Activated T-cell treated with anti-CD3 and anti-CD28 coated beads for 24 hours (primary cell): ENCODE measurements at places on chromosomes 7 and 10.

DNA sequence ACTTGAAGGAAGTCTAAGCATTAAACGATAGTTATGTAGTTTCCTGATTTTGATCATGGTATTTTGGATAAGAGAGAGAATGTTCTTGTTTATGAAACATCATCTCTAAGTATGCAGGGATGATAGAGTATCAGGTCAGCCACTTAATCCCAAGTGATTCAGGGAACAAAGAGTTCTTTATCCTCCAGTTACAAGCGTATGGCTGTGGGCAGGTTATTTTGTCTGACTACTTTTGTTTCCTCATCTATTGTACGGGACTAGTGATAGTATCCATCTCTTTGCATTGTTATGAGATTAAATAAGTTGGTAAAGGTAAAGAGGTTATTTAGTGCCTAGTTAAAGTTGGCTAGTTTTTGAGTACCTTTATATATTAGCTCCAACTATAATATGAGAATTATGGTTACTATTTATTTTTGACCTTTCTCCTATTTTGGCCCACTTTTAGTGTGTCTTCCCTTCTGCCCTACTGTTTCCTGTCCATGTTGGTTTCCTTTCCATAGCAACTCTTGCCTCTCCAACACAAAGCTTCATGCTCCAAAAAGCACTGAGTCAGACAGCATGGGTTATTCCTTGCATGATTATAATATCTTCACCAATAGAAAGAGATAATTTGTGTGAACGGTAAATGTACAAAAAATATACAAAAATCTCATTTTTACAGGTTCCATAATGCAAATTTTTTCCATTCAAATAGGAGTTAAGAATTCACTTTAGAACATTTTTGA, 65.4 kb downstream of the SP8 start:
- no peak for DNase-seq

DNA sequence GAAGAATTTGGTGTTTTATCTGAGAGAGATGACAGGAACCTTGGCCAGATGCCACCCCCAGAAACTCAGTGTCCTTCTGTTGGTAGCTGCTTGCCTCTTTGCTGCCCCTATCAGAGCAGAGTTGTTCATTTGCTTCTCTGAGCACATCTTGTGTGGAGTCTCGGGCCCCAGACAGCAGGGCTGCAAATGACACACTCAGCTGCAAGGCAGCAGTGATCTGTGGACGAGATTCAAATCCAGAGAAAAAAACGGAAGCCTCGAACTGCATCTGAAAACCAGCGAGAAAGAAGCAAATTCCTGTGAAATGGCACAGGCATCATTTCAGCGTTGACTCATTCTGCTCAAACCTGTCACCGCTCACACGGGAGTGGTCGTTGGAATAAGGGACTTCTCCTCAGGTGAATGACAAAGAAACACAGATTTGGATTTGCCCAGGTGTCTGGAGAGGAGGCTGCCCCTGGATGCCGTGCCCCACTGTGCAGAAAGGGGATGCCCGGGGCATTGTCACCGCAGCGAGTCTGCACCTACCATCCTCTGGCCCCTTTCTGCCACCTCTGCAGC, 144.7 kb downstream of the PFKFB3 start:
- peak; percentile 47 for DNase-seq

- DNase-seq, result no peak
Measured at GRCh38 chr7:97307521-97308108, 190.1 kb downstream of the SDHAF3 start.

- DNase-seq, result no peak
Measured at GRCh38 chr7:3260401-3260715, 40.7 kb upstream of the SDK1 start.

GRCh38 chr10:120600871-120601649, 144.0 kb downstream of the PLPP4 start:
- DNase-seq, result no peak

DNA sequence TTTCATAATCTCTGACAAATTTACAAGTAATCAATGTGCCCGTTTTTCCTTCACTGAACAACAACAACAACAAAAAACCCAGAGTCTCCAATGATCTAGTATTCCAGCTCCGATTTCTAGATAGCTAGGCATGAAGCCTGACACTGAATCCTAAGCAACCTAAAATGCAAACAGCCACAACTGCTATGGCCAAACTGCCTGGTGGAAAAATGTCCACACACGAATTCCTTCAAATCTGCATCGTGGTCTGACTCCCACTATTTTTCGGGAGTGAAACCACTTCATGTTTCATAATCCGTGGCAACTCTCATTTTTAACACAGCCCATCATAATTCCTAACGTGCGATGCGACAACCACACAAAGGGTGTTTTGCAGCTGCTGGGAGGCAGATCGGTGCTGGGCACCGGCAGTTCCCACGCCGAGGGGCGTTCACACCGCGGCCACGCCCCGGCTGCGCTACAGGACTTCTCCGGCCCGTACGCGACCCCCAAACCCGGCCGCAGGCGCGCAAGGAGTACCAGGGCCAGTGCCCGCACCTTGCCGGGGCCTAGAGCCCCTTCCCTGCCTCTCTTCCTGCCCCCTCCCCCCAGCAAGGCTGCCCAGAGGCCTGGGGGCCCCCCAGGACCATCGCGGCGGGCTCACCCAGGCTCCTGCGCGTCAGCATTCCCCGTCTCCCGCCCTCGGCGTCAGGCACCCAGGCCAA, 814 bp downstream of the RUFY2 start:
- peak; percentile 26 for DNase-seq

DNA sequence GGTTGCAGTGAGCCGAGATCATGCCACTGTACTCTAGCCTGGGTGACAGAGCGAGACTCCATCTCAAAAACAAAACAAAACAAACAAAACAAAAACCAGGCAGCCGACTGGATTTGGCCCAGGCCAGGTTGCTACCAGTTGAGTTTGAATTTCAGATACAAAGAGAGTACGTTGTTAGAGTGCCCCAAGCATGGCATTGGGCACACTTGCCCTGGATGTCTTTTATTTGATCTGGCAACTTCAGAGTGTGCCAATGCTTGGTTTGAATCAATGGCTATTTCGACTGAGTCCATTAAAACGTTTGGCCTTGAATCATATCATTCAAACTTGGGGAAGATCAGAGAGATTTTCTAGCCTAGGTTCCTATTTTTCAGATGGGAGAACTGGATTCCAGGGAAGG, 213.4 kb upstream of the SHH start:
- DNase-seq, result no peak

GRCh38 chr10:978826-979421, 9.3 kb upstream of the GTPBP4 start:
- DNase-seq, result no peak

GRCh38 chr10:20481054-20481453, 416.1 kb downstream of the NEBL start:
- no peak for DNase-seq

DNA sequence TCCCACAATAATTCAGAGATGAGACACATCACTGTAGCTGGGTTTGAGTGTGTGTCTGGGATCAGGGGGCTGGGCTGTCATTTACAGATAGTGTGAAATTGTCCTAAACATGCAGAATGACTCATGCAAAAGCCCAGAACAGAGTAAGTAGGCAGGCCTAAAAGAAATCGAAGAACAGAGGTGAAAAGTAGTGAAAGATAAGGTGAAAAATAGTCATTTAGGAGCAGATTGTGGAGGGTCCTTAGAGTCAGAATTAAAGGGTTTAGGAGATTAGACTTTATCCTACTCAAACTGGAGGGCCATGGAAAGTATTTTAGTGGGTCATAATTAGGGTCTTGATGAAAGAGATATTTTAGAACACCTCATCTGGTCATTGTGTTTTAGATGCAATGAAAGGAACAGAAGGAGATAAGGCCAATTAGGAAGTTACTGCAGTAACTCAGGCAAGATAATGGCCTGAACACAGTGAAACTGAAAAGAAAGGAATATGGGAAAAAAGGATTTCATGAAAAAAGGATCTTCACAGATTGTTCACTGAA, 58.3 kb upstream of the NEBL start:
- DNase-seq, result no peak

DNA sequence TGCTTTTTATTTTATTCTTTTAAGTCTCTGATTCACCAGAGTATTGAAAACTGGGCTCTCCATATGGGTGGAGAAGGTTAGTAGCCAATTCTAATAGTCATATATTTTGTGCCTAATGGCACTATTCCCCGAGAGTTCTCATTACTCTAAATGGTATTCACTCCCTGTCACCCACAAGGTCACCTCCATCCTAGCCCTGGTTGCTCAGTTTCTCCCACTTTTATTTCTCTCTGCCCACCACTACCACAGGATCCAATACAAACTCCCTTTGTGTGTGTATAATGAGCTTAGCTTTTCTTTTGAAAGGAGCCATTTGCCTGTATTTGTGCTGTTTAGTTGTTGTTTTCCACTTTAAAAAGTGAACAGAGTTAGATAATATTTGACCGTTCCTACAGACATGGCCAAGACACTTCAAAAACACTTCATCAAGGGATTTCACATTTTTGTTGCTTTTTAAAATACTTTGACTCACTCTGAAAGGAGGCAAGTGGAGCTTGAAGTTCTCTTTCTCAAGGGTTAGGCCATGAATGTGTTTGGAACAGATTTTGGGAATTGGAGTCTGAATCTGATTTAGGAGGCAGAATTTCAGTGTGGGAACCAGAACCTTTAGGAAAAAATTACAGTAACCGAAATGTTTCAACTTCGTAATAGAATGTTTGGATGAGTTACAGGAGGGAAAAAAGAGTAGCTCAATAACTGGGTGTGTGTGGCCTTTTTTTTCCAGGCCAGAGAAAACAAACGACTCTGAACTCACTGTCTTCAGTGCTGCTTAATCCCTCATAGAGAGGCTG, 321.3 kb downstream of the BICC1 start:
- DNase-seq, result no peak

GRCh38 chr10:86709396-86710185, 41.3 kb downstream of the LDB3 start:
- no peak for DNase-seq

DNA sequence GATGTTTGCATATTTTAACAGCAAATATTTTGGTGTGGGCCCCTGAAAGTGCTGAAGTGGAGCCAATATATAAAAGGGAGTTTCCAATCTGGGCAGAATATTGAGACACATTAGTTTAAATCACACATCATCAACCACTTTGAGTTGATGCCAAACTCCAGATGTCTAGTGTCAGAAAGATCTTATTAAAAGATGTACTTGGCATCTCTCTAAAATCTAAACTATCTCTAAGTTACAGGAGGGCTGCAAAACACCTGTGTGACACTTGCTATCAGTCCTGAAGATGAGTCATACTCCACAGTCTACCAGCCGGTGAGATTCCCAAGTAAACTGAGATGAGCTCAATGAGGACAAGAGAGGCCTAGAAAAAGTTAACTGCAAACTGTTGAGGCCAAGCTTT, 11.4 kb downstream of the JAZF1 start:
- DNase-seq, result no peak

GRCh38 chr10:63155388-63156020, 22.4 kb downstream of the NRBF2 start:
- no peak for DNase-seq

- DNase-seq, result no peak
Measured at GRCh38 chr7:37336259-37336658, 112.4 kb downstream of the ELMO1 start.

DNA sequence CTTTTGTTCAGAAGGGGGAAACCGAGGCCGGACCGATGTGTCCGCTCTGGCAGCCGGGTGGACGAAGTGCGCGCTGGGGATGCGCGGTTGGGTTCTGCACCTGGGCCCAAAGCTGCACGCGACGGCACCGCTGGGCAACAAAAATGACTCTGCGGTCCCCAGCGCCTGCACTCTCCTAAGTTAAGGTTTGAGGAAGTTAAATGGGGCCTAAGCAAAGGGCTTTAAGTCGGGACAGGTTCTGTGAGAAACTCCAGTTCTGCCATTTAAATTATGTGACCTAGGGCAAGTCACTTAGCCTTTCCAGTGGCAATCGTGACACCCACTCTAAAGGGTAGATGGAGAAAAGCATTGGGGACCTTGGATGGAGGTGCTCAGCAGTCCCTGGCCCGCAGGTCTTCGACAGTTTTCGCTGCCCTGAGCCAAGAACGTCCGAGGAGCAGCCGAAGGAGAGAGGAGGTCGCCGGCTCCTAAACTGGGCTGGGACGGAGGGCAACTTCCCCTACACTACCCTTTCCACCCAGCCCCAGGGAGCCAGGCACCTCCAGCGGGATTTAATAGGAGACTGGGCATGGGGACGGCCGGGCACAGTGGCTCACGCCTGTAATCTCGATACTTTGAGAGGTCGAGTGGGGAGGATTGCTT, 534 bp upstream of the ACBD5 start:
- DNase-seq, result no peak

DNA sequence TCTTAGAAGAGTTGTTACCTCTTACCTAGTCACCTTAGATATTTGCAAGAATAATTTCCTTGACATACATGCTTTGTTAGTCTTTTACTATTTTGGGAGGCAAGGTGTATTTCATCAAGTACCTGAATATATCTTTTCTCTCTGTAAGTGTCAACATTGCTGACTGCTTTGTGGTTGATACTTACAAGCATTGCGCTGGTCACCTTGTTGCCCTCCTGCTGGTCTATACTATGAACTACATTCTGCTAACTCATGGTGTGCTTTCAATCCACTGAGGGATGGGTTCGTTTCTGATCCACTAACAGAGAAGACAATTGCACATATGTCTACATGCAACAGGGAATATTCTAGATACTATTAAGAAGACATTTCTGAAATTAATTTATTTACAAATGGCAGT, 837.8 kb upstream of the COBL start:
- no peak for DNase-seq

DNA sequence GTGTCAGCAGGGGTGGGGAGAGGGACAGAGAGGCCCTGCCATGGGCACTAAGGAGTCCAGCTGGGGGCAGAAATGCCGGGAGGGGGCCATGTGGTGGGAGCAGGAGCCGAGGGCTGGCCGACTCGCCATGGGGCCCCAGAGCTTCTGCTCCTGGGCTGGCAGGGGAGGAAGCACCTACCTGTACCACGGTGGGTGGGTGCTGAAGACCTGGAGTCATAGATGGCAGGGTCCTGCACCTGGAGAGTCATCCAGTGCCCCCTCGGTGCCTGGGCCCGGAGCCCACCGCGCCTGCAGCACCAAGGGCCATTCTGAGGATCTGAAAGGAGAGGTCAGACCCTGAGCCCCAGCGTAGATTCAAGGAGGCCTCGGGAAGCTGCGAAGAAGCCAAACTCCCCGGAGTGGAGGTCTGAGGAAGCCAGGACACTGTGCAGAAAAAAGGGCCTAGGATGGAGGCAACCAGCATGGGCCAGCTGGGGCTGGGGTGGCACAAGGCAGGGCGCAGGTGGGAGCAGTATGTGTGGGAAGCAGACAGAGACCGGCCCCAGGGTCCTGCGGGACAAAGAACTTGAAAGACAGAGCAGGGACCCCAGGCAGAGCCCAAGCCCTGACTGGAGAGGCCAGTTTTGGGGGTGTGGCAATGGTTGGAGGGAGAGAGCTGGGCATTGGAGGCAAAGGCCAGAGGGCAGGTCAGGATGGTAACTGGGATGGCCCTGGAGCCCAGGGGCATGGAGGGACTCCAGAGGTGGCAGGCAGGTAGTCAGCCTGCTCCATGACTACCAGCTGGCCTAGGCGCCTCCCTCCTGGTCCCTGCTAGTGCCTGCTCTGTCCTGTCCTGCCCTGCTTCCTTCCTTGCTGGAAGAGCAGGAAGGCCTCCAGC, 26.7 kb upstream of the SMARCD3 start:
- DNase-seq, result no peak

- DNase-seq, result no peak
Measured at GRCh38 chr7:5172196-5172775, 17.7 kb upstream of the WIPI2 start.

GRCh38 chr10:120181154-120181553, 275.9 kb upstream of the PLPP4 start:
- DNase-seq, result no peak

- no peak for DNase-seq
Measured at GRCh38 chr7:74230446-74231231, 20.8 kb downstream of the LAT2 start.
